ENCODE measurements at places on chromosomes 7 and 10.

GRCh38 chr10:74012480-74012879 is 14.6 kb downstream of the VCL start:
- no peak for DNase-seq

GRCh38 chr7:92802406-92802805 is 34.0 kb downstream of the CDK6 start:
- no peak for DNase-seq

GRCh38 chr10:119347181-119347974 is 140.0 kb downstream of the GRK5 start:
- DNase-seq, result no peak

DNA sequence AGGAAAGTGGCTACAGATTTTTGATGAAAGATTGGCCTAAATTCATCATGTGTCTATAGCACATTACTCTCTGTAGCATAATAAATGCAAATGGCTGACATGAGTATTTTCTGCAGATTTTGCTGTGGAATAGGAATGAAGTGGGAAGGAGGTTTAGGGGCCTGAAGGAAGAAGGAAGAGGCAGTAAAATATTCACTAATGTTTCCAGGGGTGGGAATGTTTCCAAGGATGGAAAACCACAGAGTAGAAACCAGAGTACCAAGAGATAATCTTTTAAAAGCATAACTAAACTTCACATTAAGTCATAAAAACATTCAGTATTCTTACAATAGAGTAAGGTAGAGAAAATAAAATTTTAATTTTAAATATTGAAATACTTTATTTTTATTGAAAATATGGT is 267.8 kb downstream of the BICC1 start:
- DNase-seq, result no peak

GRCh38 chr7:27459021-27459730 is 203.5 kb downstream of the HIBADH start:
- DNase-seq, result no peak

- DNase-seq, result no peak
These were observed 233.1 kb upstream of the IGFBP3 start for GRCh38 chr7:46153951-46154787.

GRCh38 chr7:120337308-120337907 is 64.4 kb downstream of the KCND2 start:
- peak; percentile 5 for DNase-seq

GRCh38 chr10:18450298-18450697 is 201.1 kb downstream of the NSUN6 start:
- no peak for DNase-seq

DNA sequence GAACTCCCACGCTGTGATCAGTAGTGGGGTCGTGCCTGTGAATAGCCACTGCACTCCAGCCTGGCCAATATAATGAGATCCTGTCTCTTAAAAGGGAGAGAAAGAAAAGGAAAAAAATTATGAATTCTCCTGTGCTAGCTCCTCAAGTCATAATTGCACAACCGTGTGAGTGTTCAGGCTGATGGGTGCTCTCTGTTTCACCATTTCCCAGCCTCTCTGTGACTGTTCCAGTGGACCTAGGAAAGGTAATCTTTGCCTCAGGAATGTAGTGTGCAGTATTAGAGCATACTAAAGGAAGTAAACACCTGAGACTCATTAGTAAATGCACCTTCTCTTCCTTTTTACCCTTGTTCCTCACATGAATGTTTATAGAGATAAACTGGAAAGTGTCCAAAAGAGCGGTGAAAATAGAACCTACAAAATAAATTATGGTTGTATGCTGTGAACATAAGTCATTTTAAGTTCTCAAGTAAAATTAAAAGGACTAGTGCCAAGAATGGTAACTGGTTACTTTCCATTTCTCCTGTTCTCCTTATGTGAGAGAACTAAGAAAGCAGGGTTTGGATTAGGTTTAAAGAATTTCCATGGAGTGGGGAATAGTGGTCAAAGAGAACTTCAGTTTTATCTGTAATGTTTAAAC is 42.7 kb downstream of the INPP5F start:
- no peak for DNase-seq

- DNase-seq, result peak; percentile 40
These were observed 23.3 kb upstream of the HSPA12A start for GRCh38 chr10:116765648-116766081.

DNA sequence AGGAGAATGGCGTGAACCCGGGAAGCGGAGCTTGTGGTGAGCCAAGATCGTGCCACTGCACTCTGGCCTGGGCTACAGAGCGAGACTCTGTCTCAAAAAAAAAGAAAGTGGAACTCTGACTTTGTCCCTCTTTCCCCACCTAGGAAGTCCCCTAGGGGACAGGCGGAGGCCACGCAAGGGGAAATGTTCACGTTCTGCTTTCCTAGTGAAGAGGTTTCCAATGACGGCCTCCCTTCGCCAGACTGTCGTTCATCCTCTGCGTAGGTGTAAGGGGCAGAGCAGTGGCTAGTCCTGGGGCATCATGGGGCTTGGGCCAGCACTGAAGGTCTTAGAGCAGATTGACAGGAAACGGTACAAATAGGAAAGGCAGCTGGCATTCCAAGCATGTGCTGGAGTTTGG is 30.6 kb downstream of the SUFU start:
- no peak for DNase-seq

DNA sequence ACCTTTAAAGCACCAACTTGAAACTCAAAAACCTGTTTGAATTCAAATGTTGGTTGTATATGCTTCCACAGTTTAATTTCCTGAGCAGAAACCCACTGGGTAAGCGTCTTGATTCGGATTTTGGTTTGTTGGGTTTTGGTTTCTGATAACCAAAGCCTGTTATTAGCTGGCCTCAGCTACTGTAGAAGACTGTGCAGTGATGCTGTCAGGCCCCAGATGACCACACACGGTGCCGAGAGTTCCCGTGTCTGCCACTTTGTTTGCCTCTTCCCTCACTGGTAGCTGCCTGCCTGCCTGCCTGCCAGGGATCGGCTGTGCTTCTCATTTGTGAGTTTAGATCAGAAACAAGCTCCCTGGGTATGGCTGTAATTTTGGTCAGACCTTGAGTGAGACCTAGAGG is 5.6 kb downstream of the MDH2 start:
- DNase-seq, result no peak

DNA sequence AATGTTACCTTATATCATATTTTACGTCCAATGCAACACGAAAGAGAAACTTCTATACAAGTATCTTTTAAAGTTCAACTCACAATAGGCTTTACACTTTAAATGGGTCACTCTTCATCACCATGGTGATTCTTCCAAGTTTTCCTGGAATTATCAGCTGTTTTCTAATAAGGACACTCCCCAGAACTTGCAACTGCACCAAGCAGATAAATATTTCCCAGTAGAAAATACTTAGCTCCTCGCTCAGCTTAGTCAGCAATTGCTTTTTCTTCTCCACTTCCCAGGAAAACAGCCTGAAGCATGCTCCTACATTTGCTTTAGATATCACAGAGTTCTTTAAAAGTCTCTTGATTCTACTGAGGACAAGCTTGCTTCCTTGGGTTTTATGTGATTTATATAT is 25.7 kb upstream of the ADD3 start:
- no peak for DNase-seq

DNA sequence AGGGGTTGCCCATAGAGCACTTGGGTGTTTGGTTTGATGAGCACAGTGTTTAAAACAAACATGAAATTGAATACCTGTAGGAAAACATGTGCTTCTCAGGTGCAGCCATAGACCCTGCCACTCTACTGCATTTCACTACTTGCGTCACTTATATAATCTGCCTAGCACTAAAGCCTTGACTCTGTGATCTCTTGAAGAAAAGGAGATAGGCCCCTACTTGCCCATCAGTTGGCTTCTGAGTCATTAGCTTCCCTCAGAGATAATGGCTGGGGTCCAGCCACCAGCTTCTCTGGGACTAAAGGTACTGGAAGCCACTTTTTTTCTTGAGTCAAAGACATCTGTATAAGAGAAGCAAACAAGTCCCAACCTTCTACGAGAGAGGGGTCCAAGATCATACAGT is 45.9 kb upstream of the BTRC start:
- no peak for DNase-seq

DNA sequence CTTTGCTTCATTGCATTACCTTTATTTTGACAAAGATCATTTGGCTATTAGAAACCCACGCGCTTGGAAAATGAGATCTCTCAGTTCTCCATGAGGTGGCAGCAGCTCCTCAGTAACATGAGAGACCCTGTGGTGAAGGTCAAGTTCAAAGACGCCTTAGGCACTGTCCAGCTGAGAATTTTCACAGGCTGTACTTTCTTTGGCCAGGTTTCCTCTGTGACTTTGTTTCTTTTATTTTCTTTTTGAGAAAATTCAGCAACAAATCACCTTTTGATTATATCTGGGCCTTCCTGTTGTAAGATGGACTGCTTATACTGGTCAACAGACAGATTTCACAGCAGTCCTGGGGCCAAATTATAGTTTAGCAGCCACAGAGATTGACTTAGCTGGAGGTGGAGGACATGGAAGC is 54.5 kb downstream of the RAB18 start:
- peak; percentile 68 for DNase-seq

DNA sequence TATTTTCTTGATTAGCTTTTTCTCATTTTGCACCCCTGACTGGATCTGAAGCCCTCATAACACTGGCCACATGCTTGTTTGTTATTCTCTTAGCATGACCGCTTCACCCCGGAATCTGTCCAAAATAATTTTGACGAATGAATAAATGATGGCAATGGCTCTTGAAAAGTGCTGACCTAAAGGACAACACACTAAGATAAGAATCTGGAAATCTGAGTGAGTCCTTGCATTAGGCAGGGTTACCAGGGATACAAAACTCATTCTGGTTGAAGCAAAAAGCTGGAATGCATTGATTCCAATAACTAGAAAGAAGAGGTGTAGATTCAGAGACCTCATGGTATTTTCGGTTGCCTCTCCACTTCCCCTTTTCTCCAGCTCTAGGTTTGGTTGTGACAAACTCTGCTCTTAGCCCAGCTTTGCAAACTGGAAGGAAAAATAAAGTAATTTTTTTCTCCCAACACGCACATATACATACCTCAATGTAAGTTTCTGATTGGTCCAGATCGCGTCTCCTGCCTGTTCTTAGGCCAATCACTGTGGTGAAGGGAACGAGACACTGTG is 157.4 kb downstream of the SKIDA1 start:
- DNase-seq, result no peak

DNA sequence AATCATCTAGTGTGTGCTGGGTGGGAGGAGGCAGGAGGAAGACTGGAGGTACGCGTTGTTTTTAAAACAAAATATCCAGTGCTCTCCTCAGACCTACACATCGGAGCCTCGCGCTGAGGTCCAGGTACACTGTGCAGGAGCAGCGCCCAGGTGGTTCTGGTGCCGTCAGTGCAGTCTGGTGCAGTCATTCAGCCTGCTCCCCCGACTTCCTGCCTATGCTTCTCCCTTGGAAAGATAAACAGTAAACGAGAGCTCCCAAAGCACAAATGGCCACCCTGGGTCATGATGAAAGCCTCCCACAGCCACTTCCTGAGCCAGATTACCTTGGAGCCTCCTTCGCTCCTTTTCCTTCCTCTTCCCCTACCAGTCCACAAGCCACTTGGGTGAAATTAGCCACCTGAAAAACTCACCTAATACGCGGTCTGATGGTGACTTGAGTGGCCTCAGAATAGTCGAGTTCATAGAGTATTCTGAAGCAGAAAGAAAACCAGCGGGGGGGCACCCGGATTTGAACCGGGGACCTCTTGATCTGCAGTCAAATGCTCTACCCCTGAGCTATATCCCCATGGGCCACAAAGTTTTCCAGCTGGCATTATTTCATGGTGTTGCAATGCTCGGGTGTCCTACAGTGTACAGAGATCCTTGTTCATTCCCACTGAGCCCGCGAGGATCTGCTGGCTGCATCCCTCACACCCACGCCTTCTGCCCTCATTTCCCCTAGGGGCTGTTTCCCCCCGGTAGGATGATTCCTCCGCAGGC is 82.5 kb downstream of the ZNF467 start:
- DNase-seq, result peak; percentile 23

GRCh38 chr7:29539471-29539870 is 24.2 kb upstream of the PRR15 start:
- DNase-seq, result no peak

GRCh38 chr7:94969434-94970084 is 62.2 kb downstream of the PPP1R9A start:
- DNase-seq, result no peak

GRCh38 chr10:31782701-31783100 is 145.9 kb downstream of the ARHGAP12 start:
- peak; percentile 43 for DNase-seq
